Activated B cell treated with CpG ODN at 0.5 μM for 24 hours (primary cell): ENCODE measurements at places on chromosomes 1 and 21.

- no peak for DNase-seq
Observed at GRCh38 chr1:53686091-53686964, 52.6 kb downstream of the GLIS1 start.

- DNase-seq = no peak
Observed at GRCh38 chr21:42785666-42786427, 93.5 kb downstream of the WDR4 start.

GRCh38 chr1:97050506-97050905 is 328.9 kb downstream of the PTBP2 start:
- no peak for DNase-seq

GRCh38 chr1:45093334-45093733 is 81.3 kb downstream of the UROD start:
- no peak for DNase-seq

DNA sequence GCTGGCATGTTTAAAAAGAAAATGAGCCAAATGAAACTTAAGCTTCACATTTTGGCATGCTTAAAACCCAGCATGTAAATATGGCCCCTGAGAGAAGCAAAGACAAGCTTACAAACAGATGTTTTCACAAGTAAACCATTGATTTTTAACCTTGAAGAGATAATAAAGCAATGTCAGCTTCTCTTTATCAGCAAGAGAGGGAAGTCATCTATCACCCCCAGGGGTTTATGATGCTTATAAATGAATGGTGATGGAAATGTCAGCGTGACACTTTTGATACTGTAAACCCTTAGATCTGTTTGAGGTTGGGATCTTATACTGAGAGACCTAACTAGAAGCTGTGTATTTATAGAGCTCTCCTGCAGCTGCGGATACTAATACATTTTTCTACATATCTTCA is 471.3 kb downstream of the PLA2G4A start:
- no peak for DNase-seq

DNA sequence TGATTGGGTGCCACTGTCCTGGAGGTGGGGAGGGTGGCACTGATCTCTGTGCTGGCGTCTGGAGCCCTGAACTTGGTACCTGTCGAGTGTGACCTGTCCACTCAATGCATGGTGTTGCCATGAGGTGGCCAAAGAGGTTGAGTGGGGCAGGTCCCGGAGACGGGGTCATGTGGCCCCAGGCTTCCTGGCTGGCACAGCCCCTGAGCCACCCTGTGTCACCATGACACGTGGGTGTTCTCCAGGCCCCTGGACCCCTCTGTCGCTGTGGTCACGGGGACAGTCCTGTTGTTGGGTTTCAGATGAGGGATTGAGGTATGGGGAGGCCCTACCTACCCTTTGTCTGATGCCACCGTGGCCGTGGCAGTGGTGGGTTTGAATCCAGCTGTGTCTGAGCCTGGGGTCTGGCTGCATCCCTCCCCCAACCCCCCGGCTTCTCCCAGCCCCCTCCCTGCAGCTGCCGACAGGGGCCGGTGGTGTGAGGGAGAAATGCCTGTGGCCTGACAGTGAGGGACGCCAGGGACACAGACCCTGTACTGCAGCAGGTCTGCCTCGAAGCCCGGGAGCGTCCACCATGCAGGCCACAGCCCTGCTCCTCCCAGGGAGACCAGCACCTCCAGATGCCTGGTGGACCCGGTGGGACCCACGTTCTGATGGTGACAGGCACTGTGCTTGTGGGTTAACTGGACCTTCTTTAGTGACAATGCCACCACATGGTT is 12.0 kb downstream of the TRPM2 start:
- no peak for DNase-seq

DNA sequence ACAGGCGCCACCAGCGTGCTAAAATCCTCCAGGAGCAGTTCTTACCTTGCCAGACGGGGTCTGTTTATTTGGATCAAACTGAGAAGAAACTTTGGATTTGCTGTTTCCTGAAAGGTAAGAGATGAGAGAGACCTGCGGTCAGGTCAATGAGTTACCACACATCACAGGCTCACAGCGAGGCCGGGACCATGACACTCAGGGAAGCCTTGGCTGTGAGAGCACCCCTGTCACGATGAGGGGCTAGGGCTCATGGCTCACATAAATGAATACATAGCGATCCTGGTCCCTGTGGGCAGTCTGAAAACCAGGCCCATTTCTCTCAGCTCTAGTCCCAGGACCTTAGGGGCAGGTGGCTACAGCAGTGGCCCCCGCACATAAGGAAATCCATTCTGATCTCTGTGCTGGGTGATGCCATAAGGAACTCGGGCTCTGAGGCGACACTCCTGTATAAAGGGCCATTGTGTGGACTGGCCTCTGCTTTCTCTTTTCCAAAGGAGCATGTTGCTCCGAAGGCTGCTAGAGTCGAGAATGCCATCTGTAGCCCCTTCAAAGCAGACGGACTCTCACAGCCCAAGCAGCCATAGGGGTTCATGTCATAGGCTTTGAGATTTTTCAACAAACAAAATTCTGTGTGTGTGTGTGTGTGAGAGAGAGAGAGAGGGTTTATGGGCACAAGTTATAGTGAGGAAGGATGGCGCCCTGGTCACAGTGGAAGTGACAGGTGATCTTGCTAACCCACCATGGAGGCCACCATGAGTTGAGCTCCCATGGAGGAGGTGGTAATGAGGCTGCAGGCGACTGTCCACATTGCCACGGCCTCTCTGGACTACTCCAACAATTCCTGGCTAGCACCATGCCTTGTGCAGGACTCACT is 9.0 kb upstream of the SRM start:
- no peak for DNase-seq

- DNase-seq = no peak
Observed at GRCh38 chr1:223020770-223021169, 122.3 kb downstream of the TLR5 start.

DNA sequence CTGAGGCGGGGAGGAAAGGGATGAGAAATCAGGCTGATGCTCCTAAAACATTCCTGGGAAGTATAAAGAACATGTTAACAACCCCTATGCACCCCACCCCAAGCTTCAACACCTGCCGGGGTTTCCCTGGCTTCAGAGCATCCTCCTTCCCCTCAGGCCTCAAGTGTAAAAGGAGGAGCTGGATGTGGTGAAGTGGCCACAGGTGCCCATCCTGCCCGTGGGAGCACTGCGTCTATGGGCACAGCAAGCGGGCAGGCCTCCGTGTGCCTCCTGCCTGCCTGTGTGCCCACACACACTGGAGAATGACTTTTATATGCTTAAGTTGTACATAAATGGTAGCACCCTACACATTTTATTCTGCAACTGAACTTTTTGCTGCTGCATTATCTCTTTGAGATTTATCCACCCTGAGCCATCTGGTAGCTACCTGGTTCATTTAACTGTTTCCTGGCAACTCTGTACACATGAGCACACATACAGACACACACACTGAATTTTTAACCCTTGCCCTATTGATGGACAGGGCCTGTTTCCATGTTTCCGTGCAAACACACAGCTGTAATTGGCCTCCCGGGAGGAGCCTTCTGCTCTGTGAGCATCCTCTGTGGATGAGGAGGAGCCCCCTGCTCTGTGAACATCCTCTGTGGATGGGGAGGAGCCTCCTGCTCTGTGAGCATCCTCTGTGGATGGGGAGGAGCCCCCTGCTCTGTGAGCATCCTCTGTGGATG is 13.4 kb upstream of the FTCD start:
- peak; percentile 6 for DNase-seq

DNA sequence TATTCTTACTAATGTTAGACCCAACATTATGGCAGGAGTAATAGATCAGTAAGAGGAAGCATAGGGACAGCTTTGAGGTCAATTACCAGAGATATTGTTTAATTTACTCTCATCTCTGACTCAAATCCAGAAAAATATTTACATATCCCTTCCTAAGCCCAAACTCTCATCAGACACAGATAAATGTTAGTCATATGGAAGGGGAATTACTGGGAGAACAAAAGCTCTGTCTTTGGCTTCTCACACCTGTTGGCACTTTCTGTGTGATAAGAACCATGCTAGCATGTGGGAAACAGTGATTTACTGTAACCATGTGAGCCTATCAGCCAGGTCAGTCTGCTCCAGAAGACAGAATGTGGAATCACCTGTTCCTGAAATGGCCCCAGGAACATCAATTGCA is 72.4 kb downstream of the DUSP10 start:
- DNase-seq = no peak

DNA sequence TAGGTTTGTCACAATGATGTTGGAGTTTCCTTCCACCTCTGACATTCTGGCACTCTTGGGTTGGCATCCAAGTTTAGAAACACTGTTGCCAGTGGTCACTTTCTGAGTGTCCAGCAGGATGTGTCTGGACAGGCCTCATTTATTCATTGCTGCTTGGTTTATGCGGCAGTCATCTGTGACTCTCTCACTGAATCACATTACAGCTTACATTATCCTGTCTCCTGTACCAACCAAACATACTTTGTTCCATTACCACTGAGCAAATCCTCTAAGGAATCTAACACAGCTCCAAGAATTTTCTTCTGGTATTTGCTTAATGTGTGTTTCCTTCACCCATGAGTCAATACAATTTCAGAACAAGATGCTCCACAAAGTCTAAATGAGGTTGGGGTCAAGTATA is 19.9 kb downstream of the SGIP1 start:
- no peak for DNase-seq

DNA sequence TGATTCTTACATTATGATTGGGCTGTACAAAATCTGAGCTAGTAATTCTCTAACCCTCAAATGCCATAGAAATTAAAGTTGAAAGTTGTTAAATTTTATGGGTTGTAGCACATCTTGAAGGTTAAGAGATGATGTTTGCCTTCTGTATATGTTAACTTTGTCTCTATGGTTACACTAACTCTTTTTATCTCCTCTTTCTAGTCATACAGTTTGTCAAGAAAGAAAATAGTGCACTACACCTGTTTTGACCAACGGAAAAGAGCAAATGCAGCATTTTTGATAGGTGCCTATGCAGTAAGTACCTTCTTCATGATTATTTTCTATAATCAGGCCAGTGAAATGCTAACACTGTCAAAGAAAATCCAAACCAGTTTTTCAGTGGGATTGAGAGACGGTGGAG is 38.2 kb downstream of the CDC14A start:
- DNase-seq = no peak

GRCh38 chr1:94048413-94049164 is 72.4 kb downstream of the ABCA4 start:
- no peak for DNase-seq

- peak; percentile 14 for DNase-seq
Observed at GRCh38 chr1:197912739-197913494, 4.3 kb upstream of the LHX9 start.

DNA sequence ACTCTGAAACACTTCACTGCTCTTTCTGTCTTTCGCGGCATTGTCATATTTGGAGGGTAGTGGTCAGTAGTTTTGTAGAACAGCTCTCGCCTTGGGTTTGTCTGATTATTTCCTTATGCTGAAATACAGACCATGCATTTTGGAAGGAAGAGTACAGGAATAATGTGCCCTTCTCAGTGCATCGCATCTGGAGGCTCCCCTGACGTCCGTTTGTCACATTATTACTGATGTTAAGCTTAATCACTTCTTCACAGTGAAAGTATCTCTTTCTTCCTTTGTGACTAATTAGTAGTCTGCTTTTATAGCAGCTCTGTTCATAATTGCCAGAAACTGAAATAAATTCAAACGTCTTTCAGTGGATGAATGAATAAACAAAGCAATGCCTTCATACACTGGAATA is 85.7 kb upstream of the CXADR start:
- no peak for DNase-seq

DNA sequence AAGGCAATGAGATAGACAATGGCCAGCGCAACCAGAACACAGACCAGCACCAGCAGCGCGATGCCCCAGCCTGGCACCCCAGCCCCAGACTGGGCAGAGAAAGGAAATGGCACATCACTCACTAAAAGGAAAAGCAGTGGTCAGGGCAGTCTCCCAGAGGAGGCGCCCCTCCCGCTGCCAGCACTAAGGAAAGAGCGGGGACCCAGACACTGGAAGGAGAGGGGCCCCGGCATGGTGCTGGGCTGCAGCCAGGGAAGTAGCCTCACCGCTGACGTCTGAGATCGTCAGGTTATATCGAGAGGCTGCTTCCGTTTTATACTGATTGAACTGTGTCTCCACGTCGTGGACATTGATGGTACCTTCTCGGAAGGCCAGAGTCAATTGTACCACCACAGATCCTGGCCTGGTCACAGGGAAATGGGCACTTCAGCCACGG is 13.8 kb downstream of the TRIM46 start:
- DNase-seq = no peak

- DNase-seq = no peak
Observed at GRCh38 chr1:156490401-156491032, 10.1 kb downstream of the MEF2D start.

- no peak for DNase-seq
Observed at GRCh38 chr1:54318246-54318814, 87.9 kb downstream of the SSBP3 start.

GRCh38 chr1:95086949-95087533 is 14.3 kb upstream of the ALG14 start:
- DNase-seq = no peak

DNA sequence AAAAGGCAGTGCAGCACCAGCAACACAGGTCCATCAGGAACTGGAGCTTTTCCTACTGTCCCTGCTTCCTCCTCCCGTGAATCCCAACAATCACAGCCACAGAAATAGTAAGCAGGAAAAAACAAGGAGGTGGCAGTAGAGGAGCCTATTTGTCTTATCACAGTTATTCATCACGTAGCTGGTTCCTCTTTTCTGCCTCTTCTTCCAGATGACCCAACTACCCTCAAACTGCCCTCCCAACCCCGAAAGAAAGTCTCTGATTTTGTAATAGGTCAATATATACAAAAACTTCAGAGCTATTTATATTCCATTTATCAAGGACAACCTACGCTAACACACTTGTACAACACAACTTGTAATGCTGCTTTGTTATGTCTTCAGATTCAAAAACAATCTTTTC is 21.4 kb downstream of the GNB1 start:
- no peak for DNase-seq

DNA sequence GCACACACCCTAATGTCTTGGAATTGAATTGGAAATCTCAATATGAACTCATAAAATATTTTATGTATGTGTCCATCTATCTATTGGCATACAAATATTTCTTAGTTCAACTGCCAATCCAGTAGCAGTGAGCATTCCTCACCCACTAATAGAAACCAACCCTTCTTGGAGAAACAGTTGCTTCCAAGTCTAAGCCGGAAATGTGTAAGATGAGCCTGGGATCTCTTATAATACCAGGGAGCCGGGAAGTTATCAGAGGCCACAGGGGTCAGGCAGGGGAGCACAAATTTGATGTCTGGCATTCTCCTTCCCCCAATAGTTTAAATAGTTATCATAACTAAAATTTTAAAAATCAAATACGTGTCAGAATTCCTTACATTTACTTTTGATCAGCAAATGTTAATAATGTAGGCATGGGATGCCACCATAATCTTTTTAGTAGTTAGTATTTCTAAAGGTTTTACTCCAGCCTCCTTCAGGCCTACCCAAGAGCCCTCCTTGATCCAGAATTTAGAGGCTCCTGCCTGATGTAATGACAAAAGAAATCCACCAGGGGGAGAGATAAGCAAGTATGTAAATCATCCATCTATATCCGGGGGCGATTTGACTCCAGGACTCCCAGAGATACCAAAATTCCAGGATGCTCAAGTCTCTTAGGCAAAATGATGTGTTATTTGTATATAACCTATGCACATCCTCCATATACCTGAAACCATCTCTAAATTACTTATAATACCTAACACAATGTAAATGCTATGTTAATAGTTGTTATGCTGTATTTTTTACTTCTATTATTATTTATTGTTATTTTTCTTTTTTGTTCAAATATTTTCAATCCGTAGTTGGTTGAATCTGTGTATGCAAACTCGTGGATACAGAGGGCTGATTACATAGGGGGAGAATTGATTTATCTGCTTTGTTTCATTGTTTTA is 218.7 kb upstream of the COA6 start:
- DNase-seq = no peak

- DNase-seq = no peak
Observed at GRCh38 chr1:151542710-151543129, 2.6 kb downstream of the TUFT1 start.

GRCh38 chr1:1577367-1578011 is 2.8 kb upstream of the SSU72 start:
- DNase-seq = no peak
